ENCODE measurements at places on chromosomes 6 and 20.

- no peak for DNase-seq
Measured at GRCh38 chr20:7695635-7696034, 244.6 kb downstream of the HAO1 start.

DNA sequence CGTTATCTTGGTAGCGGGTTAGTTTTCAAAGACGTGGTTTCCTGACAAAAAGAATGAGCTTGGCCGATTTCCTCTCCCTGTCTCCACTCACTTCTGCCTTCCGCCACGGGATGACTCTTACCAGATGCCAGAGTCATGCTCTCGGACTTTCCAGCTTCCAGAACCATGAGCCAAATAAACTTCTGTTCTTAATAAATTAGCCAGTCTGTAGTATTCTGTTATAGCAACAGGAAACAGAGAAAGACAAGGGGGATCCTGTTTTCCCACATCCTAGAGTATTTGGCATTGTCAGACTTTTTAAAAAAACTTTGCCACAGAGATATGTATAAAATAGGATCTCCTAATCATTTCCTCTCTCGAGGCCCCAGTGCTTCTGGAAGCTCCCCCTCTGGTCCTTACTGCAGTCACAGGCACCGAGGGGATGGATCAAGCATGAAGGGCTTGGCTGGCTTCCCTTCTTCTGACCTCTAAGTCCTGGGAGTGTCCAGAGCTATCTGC is 84.9 kb upstream of the NAA20 start:
- DNase-seq, result no peak

DNA sequence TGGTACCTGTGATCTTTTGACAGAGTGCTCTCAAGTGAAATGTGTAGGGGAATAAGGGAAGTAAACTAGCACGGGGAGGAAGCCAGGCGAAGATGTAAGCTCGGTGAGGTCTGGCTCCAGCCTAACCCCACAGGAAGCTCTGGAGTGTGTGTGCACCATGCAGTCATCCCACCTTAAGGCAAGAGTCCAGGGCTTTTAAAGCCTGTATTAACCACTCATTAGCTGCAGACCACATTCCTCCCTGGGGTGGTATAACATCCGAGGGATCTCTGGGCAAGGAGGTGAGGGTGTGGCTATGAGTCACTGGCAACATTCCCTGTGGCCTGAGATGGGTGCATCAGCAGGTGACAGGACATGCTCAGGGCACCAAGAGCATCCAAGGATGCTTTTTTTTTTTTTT is 12.5 kb upstream of the RANBP9 start:
- no peak for DNase-seq

- no peak for DNase-seq
Measured at GRCh38 chr6:21846541-21847451, 253.2 kb downstream of the SOX4 start.

- no peak for DNase-seq
Measured at GRCh38 chr6:150482883-150483409, 114.1 kb downstream of the IYD start.

DNA sequence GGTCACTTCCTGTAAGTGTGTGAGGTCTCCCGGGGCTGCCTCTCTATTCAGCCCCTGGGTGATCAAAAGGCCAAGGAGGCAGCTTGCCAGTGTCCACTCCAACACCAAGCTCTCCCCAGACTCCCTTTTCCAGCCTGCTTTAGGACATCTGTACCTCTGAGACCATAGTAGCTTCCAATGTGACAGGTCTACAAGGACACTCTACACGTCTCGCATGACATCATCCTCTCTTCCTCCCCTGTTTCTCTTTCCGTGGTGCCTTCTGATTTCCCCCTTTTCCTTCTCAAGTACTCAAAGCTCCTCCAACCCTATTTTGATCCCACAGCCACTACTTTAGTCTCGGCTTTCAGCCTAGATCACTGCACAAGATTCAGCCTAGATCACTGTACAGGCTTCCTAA is 26.4 kb downstream of the HLA-F start:
- DNase-seq, result no peak

- no peak for DNase-seq
Measured at GRCh38 chr6:148608199-148608951, 138.5 kb upstream of the UST start.
